SK-N-SH treated with all-trans-retinoic acid at 6 μM for 48 hours (cell line): ENCODE measurements at places on chromosomes 7 and 10.

DNA sequence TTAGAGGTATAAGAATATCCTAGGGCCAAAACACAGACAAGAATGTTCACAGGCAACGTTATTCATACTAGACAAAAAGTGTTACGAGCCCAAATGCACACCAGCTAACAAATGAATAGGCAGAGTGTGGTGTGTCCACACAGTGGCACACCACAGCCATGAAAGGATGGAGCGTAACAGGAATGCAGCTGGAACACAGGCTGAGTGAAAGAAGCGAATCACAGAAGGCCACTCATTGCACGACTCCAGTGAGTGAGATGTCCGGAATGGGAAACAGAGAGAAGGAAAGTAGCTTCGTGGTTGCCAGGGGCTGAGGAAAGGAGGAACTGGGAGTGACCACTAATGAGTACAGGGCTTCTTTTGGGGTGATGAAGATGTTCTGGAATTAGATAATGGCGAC is 198.8 kb downstream of the TNS3 start:
- ATAC-seq, result no peak

GRCh38 chr10:117761695-117762094 is 219.1 kb downstream of the EMX2 start:
- ATAC-seq, result no peak

DNA sequence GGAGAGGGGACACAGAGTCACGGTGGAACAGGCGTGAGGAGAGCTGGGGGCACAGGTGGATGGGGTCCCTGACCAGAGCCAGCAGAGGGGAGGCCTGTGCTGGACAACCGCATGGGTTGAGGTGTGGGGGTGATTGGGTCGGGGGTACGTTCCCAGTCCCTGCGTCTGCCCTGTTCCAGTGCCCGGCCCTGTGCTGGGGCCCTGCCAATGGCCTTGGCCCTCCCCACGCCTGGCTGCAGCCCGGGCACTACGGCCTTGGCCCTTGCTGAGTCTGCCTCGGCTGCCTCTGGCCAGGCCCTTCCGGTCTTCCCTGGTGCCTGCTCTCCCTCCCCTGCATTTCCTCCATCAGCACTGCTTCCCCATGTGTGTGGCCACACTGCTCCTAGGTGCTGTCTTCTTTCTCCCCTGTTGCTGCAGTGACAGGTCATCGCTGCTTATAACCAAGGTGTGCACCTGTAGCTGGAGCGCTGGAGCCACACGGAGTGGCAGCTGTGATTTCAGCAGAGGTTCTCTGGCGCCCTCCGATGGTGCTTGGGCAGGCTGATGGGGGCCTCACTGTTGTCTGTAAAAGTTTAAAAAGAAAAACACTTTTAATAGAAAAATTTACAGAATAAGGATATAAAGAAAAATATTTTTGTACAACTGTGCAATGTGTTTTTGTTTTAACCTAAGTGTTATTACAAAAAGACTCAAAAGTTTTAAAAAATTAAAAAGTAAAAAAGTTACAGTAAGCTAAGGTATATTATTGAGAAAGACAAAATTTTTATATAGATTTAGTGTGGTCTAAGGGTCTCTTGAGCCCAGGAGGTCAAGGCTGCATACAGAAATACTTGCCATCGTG is 45.2 kb upstream of the BHLHA15 start:
- peak; percentile 80 for ATAC-seq

GRCh38 chr7:1915956-1916600 is 246.0 kb downstream of the ELFN1 start:
- no peak for ATAC-seq

- no peak for ATAC-seq
These were observed 4.9 kb upstream of the ADCY1 start for GRCh38 chr7:45569290-45569685.

GRCh38 chr7:112232212-112232978 is 25.9 kb downstream of the ZNF277 start:
- no peak for ATAC-seq

DNA sequence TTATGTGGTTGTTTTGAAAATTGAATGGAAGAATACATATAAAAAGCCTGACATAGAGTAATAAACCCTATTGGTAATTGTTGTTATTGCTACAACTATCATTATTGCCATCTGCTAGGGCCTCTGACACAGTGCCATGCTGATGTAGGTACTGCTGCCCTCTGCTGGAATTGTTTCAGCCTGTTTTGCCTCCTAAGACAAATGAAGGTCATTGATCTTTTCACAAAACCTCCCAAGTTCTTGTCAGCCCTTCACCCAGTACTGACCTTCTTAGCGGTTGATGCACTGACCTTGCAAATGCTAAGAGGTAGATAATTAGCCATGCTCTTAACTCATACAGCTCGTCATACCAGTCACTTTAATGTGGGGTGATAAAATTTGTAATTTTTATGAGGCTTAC is 975.2 kb downstream of the SORCS1 start:
- ATAC-seq, result no peak

- ATAC-seq, result no peak
These were observed 94.8 kb upstream of the KCNMA1 start for GRCh38 chr10:77732213-77733003.

DNA sequence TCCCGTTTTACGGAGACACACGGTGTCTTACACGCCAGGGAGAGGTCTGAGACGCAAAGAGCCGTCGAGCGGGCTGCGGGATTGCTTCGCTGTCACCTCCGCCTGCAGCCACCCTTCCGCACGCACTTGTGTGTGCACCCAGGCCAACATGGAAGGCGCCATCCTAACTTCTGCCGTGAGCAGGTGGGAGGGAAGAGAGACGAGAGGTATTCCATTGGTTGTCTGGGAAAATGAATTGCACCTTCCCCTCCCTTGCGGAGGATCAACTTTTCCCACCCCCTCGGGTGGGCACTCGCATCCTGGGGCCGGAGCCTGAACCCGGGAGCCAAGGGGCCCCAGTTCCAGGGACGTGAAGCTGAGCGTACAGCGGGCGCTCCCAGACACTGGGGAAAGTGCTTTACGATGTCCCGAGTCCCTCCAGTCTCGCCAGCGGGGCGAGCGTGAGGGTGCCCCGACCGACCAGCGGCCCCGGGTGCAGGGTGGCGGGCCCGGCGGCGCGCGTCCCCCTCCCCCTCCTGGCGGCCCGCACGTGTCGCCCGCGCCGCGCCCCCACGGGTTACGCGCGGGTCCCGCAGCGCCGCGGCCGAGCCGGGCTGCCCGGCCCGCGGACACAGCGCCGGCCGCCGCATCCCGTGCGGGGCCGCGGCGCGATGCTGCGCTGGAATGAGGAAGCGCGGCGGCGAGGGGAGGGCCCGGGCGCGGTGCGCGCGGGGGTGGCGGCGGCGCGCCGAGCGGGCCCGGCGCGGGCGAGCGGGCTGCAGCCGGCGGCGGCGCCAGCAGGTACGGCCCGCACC is 984 bp upstream of the IKZF1 start:
- ATAC-seq, result no peak

- no peak for ATAC-seq
These were observed 845.7 kb upstream of the POT1 start for GRCh38 chr7:125775317-125775716.

DNA sequence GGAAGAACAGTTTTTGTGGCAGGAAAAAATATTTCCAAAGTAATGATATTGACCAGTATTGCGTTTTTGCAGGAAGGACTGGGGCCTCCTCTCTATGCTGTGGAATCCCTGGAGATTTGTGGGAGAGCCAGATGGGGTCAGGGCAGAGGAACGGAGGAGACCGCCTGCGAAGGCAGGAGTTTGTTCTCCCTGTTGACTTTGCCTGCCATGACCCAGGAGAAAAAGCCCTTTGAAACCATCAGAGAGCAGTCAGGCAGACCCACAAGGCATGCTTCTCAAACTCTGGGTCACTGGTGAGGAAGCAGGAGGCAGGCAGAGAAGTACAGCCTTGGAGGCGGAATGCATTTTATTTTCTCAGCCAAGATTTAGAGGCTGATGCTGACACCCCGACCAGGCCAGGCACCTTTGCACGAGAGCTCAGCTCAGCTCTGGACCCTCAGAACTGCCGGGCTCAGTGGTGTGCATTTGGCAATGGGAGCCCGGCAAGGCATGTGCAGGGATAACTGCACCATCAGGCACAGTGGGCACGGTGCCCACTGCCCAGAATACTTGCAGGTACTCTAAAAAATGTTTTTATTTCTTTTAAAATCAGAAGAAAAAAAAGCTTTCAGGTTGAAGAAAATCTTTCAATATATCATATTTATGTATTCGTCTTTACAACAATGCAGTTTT is 410.4 kb downstream of the RPS24 start:
- ATAC-seq, result no peak

- ATAC-seq, result peak; percentile 26; the same call in 1 of the 3 replicates
These were observed 188.2 kb downstream of the SEMA3D start for GRCh38 chr7:84998665-84999064.

DNA sequence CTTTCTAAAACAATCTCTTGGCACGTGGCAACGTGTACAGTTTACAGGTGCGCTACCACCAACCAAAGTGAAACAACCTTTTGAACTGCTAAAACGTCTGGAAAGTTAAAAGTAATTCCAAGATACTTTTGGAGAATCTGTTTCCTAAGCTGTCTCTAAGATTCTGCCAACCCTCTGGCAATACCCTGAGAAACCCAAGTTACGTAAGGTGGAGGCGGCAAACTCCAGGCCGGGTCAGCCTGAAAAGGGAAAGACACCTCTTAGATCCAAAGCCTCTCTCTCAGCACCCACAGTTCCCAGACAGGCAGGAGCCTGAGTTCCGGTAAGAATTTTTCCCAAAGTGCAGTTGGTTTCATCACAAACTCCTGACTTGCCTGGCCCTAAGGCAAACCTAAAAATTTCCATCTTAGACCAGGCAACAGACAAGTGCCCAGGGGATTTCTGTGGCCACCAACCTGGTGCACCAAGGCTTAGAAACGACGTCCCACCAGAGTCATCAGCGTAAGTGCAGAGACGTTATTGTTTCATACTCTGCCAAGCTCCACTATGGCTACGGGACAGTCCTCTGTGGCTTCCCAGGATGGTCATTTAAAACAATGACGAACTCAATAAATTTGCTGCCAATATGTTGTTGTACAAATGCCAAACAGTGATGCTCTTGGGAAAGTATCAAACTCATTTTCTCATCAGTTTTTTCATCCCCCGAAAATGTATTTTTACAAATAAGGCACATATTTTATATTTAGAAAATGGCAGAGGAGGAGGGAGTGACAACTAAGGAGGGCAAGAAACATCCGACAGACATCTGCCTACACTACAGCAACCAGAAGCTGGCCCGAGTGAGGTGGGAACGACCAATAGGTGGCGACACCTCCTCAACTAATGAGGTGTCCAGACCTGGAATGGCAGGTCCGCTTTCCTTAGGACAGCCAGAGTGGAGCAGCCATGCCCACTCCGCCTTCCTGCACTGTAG is 205.8 kb upstream of the FRMD4A start:
- peak; percentile 97 for ATAC-seq

- ATAC-seq, result no peak
These were observed 38.8 kb downstream of the RNLS start for GRCh38 chr10:88544140-88544870.

GRCh38 chr10:11270135-11270857 is 252.6 kb downstream of the CELF2 start:
- ATAC-seq, result peak; percentile 47; the same call in 2 of the 3 replicates

DNA sequence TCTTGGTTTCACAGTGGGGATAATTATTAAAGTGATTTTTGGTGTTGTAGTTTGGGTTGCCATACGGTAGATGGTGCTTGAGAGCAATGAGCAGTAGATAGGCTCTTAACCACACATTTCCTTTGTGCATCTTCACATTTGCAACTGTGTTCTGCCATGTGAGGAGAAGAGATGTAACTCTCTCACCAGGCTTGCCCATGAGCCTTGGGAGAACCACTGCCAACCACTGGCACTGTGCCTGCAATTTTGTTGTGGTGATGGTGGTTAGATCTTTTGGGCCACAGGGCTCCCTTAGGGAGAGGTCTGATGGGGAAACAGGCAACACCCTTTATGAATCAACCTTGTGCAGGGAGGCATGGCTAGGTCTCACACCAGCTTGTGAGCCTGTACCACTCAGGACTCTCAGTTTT is 204.3 kb downstream of the CCDC7 start:
- no peak for ATAC-seq

- no peak for ATAC-seq
These were observed 9.7 kb downstream of the ADAP1 start for GRCh38 chr7:944744-945143.

GRCh38 chr7:89311886-89312285 is 516.3 kb upstream of the TEX47 start:
- no peak for ATAC-seq

GRCh38 chr10:79269969-79270368 is 77.3 kb upstream of the PPIF start:
- ATAC-seq, result no peak

- no peak for ATAC-seq
These were observed 93.0 kb downstream of the ARHGAP22 start for GRCh38 chr10:48511875-48512231.

DNA sequence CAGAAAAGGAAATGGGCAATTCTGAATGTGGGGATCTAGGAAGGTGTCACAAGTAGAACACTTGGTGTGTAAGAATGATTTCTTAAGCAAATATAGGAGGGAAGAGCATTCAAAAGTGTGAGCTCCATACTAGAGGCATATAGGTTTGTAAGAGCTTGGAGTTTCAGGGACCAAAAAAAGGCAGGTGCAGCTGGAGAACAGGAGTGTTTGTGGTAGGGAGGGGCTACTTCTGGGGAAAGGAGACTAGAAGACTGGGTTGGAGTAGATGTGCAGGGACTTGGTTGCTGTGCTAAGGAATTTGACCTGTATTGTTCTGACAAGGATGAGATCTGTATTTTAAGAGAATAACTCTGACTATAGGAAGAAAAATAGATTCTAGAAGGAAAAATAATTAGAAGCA is 46.4 kb downstream of the CPED1 start:
- ATAC-seq, result no peak

GRCh38 chr10:116708391-116708821 is 34.0 kb downstream of the HSPA12A start:
- ATAC-seq, result no peak

DNA sequence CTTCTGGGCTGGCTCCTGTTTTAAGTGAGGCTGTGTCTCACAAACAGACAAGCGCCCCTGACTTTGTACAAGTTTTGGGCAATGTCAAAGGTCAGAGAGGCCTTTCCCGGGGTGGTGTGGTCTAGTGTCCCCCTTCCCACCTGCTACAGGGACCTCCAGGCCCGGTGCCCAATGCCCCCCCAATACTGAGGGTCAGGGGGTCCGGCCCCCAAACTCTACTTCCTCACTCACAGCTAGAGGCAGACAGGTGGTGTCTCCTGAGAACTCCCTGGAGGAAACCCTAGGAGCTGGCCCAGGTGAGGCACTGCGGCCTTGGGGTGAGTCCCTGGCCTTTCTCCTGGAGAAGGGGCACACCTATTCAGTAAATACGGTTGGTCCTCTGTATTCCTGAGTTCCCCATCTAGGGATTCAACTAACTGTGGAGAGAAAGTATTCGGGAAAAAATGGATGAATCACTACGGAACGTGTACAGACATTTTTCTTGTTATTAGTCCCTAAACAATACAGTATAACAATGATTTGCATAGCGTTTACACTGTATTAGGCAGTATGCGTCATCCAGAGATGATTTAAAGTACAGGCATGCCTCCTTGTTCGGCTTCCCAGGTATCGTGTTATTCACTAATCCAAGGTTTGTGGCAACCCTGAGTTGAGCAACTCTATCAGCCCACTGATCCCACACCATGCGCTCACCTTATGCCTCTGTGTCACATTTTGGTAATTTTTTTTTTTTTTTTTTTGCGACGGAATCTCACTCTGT is 308.1 kb downstream of the WDR37 start:
- no peak for ATAC-seq
